ENCODE measurements at places on chromosomes 7 and 10.
A peak's percentile ranks its signal among the peaks of the same experiment; 100 is the strongest.

DNA sequence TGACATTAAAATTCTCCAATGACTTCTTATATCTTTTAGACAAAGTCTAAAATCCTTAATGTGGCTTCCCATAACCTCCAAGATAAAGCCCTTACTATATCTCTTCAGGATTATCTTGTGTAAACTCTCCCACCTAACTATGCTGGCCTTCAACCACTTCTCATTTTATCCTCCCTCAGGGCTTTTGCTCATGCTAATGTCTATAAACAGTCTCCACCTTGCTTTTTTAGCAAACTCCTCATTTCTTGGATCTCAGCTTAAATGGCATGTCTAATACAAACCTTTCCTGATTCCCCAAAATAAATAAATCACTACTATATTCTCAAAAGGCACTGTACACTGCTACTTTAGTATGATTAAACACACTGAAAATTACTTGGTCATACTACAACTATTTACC lies 181.2 kb downstream of the LRRN3 start:
- DNase-seq = no peak

- peak; percentile 25 for DNase-seq
These were observed 165.9 kb downstream of the DNAJB6 start for GRCh38 chr7:157502701-157503111.

DNA sequence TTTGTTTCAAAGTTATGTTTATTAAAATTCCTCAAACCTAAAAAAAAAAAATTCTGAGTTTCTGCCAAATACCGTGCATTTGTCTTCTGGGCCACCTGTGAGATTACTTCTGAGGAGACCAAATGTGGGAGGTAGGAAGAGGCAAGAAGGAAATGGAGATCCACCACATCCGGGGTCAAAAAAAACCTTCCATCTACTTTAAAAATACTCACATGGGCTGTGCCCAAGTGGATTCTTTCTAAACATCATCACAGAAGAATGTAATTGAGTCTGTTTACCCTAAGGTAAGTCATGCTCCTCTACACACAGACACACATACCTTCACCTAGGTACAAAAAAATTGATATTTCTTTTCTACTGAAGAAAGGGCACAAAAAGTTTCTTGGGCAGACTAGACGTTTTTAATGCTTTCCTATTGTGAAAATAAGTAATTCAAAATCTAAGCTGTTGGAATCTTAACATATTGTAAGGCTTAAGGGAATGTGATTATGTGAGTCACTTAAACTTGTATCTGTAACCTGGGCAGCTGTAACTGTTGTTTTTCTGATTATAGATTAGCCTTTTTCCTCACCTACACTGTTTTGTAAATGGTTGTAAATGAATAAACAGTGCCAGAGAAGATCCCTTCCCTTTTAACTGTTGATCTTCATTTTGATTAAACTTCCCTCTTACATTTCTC lies 19.1 kb upstream of the SPOCK2 start:
- DNase-seq = no peak

GRCh38 chr10:88082391-88082790 lies 219.0 kb downstream of the PTEN start:
- DNase-seq = no peak

GRCh38 chr7:55185321-55185802 lies 166.5 kb downstream of the EGFR start:
- DNase-seq = no peak

DNA sequence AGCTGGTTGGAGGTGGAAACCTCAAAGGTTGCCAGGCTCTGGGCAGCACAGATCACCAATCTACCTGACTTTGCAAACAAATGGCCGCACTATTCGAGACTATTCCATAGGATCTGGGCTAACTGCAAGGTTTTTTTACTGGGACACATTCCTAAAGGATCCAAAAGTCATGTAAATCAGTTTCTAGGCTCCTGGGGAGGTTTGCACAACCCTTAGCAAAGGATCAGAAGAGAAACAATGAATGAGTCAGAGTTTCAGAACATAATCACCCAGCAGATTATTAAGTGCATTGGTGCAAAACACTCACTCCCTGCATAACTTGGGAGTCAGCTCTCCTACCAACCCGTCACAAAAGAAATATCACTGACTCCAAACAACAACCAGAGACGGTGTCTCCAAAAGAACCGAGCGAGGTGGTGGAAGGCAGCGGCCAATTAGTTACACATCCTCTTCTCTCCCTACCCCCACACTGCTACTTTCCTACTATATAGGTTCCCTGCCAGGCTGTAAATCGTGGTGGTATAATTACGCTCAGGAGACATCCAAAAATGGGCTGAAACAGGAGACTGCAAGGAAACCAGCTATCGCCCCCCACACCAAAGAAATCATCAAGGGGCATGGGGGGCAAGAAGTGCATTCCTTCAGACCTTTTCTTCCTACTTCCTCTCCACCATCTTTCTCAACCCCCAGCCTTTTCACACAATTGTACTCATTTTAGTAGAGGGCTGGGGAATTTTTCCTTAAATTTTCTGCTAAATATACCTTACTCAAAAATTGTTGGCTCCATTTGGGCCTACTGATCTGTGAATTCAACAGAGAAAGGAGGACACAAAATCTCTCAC lies 3.2 kb downstream of the UBE2H start:
- no peak for DNase-seq
